ENCODE measurements at places on chromosomes 2 and 18. TPM values are rescaled to one million over a fixed set of nuclear protein-coding genes. Genes with fewer than 3 reads are reported as not detected.

The MSGN1 gene
- not detected for total RNA-seq

GRCh38 chr2:136126021-136126420 lies 8.1 kb upstream of the CXCR4 start:
- no peak overlapping the region for H3K27ac ChIP-seq
- no peak overlapping the region for H3K4me3 ChIP-seq
- no peaks in the 10 kb centered on the region for H3K36me3 ChIP-seq
- no peaks in the 10 kb centered on the region for H3K4me1 ChIP-seq
- no peak for DNase-seq

The CD28 gene
- not detected for total RNA-seq

The ASPRV1 gene
- total RNA-seq: not detected

The REG1B gene
- not detected for total RNA-seq

The EMX1 gene
- not detected for total RNA-seq

The B3GNT7 gene
- total RNA-seq: not detected

- H3K27ac ChIP-seq: no peak overlapping the region
- H3K36me3 ChIP-seq: no peaks in the 10 kb centered on the region
- no peak overlapping the region for H3K4me3 ChIP-seq
- H3K4me1 ChIP-seq: no peaks in the 10 kb centered on the region
Observed at GRCh38 chr2:181992776-181993175, 7.1 kb downstream of the PPP1R1C start.

DNA sequence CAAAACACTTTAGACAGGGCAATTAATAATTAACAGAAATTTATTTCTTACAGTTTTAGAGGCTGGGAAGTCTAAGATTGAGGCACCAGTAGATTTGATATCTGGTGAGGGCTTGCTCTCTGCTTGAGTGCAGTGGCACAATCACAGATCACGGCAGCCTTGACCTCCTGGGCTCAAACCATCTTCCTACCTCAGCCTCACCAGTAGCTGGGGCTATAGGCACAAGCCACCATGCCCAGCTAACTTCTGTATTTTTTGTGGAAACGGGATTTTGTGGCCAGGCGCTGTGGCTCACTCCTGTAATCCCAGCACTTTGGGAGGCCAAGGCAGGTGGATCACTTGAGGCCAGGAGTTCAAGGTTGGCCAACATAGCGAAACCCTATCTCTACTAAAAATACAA lies 29.0 kb upstream of the ACVR1 start:
- peaks cover 10% of the 10 kb centered on the region for H3K4me1 ChIP-seq
- H3K27ac ChIP-seq: no peak overlapping the region
- H3K27me3 ChIP-seq: no peaks in the 10 kb centered on the region
- DNase-seq: no peak
- no peak overlapping the region for H3K4me3 ChIP-seq
- H3K36me3 ChIP-seq: no peaks in the 10 kb centered on the region

The TOGARAM2 gene
- total RNA-seq: 0.03 TPM

DNA sequence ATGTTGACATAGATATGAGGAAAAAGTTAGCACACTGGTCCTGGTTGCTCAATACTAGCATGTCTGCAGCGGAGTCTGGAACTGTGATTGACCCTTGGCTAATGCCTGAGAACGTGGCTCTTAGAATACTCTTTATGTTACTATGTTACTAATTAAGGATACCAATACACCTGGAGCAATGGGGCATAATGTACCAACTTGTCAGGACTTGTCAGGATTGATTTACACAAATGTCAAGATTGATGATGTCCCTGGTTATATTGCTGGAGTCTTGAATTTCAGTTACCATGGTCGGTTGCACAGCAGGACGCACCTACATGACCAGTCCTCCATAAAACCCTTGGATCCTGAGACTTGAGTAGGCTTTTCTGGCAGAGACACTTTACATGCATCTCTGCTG lies 810.9 kb downstream of the CPS1 start:
- no peaks in the 10 kb centered on the region for H3K4me1 ChIP-seq
- DNase-seq: no peak
- no peak overlapping the region for H3K4me3 ChIP-seq

The MARS2 gene
- 4.1 TPM for total RNA-seq

GRCh38 chr2:183348492-183348891 lies 224.2 kb downstream of the NUP35 start:
- H3K4me3 ChIP-seq: no peak overlapping the region
- no peaks in the 10 kb centered on the region for H3K27me3 ChIP-seq
- H3K36me3 ChIP-seq: no peaks in the 10 kb centered on the region
- H3K27ac ChIP-seq: no peak overlapping the region

DNA sequence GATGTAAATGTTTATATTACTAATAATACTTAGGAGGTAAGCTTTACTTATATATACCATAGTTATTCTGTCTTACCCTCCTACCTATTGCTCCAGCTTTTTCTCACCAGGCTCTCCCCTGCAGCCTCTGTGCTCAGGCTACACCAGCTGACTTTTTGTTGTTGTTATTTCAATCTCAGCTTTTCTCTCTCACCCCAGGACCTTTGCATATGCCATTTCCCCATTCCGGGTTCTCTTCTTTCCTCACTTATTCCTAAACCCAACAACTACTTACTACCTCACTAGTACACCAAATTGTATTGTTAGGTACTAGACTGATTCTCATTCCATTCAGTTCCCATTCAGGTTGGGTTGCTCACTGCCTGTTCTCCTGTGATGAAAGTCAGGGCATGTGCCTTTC lies 156.2 kb upstream of the BOD1L2 start:
- no peak overlapping the region for H3K4me3 ChIP-seq
- H3K27ac ChIP-seq: no peak overlapping the region
- H3K27me3 ChIP-seq: no peaks in the 10 kb centered on the region
- no peaks in the 10 kb centered on the region for H3K36me3 ChIP-seq
- H3K4me1 ChIP-seq: no peaks in the 10 kb centered on the region

The UGT1A1 gene
- not detected for total RNA-seq

- H3K4me1 ChIP-seq: peaks cover 70% of the 10 kb centered on the region
- H3K27ac ChIP-seq: peak overlapping the region; percentile 26
- H3K36me3 ChIP-seq: 0 out of 2 replicates have a peak, but pooled peaks cover 4% of the 10 kb centered on the region
- no peak overlapping the region for H3K4me3 ChIP-seq
- no peaks in the 10 kb centered on the region for H3K27me3 ChIP-seq
- DNase-seq: peak; percentile 61
Observed at GRCh38 chr2:127085317-127085681, 21.7 kb downstream of the BIN1 start.

DNA sequence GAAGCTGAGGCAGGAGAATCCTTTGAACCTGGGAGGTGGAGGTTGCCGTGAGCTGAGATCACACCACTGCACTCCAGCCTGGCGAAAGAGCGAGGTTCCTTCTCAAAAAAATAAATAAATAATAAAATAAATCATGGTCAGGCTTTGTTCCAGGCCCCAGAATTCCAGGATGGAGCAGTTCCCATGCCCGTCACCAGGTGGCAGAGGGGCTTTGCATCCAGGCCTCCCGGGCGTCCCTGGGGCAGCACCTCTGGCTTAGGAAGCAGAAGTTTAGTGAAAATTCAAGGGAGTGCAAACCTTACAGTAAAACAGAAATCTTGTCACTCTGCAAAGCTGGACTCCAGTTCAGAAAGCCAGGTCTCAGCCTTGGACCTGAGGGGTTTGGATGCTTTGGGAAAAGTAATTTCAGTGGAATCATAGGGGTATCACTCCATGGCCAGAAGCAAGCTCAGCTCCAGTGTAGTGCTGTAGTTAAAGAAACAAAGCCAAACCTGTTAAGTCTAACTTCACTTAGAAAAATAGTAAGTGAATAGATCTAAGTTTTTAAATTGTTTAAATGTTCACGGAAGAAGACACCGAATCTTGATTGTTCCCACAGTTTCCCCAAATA lies 512.7 kb downstream of the CMPK2 start:
- H3K36me3 ChIP-seq: no peaks in the 10 kb centered on the region
- no peaks in the 10 kb centered on the region for H3K27me3 ChIP-seq
- no peak overlapping the region for H3K27ac ChIP-seq
- no peaks in the 10 kb centered on the region for H3K4me1 ChIP-seq

The GPR45 gene
- total RNA-seq: 0.29 TPM

The SH2D6 gene
- total RNA-seq: not detected

The UGT1A5 gene
- not detected for total RNA-seq

- no peaks in the 10 kb centered on the region for H3K4me1 ChIP-seq
- H3K27me3 ChIP-seq: 0 out of 2 replicates have a peak, but pooled peaks cover 3% of the 10 kb centered on the region
- H3K36me3 ChIP-seq: no peaks in the 10 kb centered on the region
Observed at GRCh38 chr2:60602388-60602787, 48.9 kb upstream of the BCL11A start.

DNA sequence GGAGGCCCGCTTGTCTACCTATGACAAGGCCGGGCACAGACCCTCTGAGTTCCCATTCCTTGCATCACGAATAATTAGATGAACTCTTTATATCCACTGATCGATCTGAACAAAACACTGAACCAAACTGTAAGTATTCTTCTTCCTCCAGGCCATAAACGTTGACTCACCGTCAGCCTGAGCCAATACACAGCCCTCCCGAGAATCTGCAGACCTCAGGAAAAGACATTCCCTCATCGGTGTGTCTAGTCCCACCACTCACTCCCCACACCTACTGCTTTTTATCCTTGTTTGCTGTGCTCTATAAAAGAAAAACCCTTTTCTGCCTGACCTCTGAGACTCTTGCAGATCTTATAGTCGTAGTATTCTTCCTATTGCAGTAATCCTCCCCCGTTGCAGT lies 41.0 kb downstream of the TMEM87B start:
- peaks cover 21% of the 10 kb centered on the region for H3K4me1 ChIP-seq
- H3K4me3 ChIP-seq: no peak overlapping the region
- no peak for DNase-seq
- no peaks in the 10 kb centered on the region for H3K27me3 ChIP-seq
- no peak overlapping the region for H3K27ac ChIP-seq

GRCh38 chr18:58838165-58838860 lies 26.4 kb upstream of the ZNF532 start:
- H3K4me1 ChIP-seq: no peaks in the 10 kb centered on the region
- no peaks in the 10 kb centered on the region for H3K27me3 ChIP-seq
- no peak overlapping the region for H3K27ac ChIP-seq
- no peak for DNase-seq
- no peak overlapping the region for H3K4me3 ChIP-seq

DNA sequence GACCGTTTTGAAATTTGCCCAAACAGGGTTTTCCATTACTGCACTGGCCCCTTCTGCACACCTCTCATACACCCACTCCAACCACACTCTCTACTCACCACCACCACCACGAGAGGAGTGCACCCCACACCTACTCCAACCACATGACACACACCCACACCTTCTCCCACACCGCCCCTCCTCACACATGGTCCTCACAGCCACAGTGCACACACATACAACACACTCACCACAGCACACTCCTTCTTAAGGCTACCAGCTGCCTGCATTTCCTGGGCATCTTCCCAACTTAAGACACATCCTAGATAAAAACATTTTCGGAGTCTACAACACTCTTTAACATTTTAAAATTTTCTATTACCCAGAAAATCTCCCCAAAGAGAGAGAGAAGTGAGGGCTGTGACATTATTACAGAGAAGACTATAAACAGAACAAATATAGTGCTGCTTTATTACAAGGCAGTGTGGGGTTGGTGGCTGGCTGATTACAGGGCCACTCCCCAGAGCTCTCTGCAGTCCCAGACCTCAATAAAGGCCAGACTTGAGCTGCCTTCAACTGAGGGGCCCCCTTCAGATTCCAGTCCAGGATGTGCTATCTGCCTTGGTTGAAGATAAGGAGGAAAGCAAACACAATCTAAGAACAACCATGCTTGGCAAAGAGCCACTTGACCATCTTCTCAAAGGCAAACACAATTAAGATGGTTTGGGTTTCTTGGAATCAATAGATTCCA lies 36.1 kb downstream of the NHEJ1 start:
- H3K27me3 ChIP-seq: no peaks in the 10 kb centered on the region
- no peaks in the 10 kb centered on the region for H3K4me1 ChIP-seq
- H3K4me3 ChIP-seq: no peak overlapping the region
- DNase-seq: no peak

The KCNIP3 gene
- total RNA-seq: 0.47 TPM

DNA sequence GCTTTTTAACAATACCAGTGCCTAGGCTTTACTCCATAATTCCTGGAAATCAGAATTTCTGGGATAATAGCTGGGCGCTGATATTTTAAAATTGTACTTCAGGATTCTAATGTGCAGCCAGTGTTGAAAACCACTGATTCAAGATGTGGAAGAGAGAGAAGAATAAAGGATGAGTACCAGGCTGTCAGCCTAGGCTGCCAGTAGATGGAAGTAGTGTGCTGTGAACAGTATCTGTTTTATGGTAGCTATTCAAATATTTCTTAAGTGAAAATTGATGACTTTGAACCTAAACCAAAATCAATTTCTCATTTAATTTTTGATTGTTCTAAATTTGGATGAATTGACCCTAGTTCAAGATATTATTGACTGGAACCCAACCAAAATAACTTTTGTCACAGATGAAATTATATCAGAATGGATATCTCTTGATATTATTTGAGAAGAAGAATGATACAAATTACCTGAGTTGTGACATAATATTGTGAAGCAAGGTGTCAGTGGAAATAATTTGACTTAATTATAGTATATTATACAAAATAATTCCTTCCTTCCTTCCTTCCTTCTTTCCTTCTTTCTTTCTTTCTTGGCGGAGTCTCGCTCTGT lies 88.0 kb downstream of the COMMD1 start:
- H3K27ac ChIP-seq: no peak overlapping the region
- peaks cover 6% of the 10 kb centered on the region for H3K4me1 ChIP-seq
- no peaks in the 10 kb centered on the region for H3K36me3 ChIP-seq

GRCh38 chr2:29855924-29856639 lies 65.3 kb downstream of the ALK start:
- H3K27me3 ChIP-seq: no peaks in the 10 kb centered on the region
- no peak overlapping the region for H3K27ac ChIP-seq
- H3K36me3 ChIP-seq: no peaks in the 10 kb centered on the region
- no peaks in the 10 kb centered on the region for H3K4me1 ChIP-seq

DNA sequence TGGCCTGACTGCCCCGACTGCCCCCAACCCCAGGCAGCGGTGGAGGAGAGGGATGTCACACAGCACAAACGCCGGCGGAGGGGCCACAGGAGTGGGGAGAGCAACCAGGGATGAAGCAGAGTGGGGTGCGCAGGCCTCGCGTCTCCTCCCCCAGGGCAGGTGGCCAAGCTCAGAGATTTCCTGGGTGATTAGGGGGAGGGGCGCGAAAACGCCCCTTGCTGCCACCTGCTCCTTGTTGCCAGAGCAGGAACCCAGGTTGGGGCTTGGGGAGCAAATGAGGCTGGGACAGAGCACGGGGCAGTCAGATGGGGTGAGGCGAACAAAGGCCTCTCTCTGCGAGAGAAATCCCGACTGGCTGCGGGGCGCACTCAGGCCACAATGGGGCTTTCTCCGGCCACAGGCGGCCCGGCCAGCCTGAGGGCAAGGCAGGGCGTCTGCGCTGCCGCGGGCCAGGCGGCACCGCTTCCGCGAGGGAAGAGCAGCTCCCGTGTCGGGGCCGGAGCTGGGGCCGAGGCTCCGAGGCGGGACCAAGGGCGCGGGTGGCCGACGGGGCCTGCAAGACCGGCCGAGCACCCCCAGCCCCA lies 11.5 kb downstream of the TEX44 start:
- peak overlapping the region; percentile 49 for H3K4me3 ChIP-seq
- no peak for DNase-seq
- H3K36me3 ChIP-seq: no peaks in the 10 kb centered on the region
- peak overlapping the region; percentile 98 for H3K27ac ChIP-seq
- peaks cover 15% of the 10 kb centered on the region for H3K4me1 ChIP-seq
- no peaks in the 10 kb centered on the region for H3K27me3 ChIP-seq

The SMAD4 gene
- total RNA-seq: 138 TPM

All from SJSA1 (cell line).